ENCODE measurements at places on chromosomes 7 and 10.

GRCh38 chr7:110645060-110645459, 445.9 kb upstream of the LRRN3 start:
- no peak for DNase-seq

DNA sequence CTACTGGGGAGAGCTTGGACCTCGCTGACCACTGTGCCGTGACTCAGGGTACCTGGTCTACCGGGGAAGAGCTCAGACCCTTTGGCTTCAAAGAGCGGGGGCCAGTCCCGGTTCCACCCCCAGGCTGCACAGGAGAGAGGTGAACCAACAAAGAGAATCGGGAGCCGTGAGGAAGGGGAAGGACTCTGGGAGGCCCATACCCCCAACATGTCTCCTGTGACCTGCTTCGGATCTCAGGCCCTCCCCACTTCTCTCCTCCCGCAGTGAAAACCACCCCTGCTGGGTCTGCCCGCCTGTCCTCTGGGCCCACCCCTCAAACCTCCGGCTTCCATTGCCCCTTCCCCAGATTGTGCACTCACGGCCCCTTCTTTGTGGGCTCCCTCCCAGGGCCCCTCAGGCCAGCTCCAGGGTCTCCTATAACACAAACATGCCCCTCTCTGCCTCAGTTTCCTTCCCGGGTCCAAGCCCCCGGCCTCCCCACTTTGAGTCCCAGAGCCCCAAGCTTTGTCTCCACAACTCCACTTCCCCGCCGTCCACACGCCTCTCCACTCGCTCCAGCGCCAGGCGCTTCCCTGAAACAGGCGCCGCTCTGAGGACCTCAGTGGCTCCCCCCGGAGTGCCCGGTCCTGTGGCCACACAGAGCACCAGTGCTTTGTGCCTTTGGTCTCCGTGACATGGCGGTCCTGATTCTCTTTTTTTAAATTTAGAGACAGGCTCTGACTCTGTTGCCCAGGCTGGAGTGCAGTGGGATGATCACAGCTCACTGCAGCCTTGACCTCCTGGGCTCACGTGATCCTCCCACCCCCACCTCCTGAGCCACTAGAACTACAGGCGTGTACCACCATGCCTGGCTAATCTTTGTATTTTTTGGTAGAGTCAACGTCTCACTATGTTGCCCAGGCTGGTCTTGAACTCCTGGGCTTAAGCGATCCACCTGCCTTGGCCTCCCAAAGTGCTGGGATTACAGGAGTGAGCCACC, 7.5 kb upstream of the INTS1 start:
- no peak for DNase-seq

DNA sequence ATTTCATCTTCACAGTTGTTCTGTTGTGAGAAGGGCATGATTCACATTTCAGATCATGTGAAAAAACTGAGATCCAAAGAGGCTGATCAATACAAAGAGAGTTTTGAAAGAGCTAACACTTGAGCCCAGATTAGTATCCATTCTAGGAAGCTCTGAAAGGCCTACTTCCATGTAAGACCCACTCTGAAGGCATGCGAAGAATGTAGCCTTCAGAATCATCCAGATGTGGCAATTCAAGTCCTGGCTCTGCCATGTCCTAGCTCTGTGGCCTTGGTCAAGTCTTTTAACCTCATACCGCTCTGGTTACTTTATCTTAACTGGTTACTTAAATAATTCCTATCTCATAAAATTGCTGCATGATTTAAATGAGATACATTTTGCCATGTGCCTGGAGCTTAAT, 111.1 kb downstream of the FZD1 start:
- DNase-seq, result no peak

- no peak for DNase-seq
Observed at GRCh38 chr10:132532749-132533560, 4.6 kb upstream of the INPP5A start.

DNA sequence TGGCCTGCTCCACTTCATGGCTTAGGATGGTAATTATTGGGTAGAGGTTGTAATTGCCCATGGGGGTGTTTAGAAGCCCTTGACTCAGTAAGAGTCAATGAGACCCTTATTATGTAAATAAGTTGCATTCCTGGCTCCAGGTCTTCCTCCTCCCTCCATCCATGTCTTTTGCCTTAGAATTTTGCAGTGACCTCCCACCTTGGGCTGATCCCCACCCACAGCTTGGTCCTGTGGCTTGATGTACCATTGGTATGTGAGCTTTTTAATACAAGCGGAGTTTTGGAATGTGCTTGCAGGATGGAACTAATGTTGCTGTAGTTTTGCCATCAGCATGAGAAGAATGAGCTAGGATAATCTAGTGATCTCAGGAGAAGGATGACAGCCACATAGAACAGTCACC, 73.2 kb upstream of the DGKI start:
- DNase-seq, result no peak

DNA sequence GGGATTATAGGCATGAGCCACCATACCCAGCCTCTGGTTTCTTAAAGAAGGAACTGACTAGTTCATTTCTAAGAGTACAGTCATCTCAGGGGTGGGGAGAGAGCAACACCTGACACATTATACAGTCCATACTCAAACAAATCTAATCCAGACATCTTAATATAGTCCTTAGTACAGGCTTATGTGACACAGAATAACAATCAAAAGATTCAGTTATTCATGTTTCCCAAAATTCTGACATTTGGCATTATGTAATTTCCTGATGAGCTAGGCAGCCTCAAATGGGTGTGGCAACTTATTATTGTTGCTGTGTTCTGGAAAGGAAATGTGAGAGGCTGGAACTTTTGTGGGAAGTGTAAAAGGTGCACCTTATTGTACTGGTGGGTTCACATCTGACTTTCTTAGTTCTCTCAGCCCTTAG, 116.3 kb downstream of the WDFY4 start:
- no peak for DNase-seq

Data from activated naive CD4-positive, alpha-beta T cell treated with anti-CD3 and anti-CD28 coated beads for 36 hours (primary cell).